ENCODE measurements at places on chromosomes 2 and 18.
A peak's percentile ranks its signal among the peaks of the same experiment; 100 is the strongest.

GRCh38 chr2:12032975-12033374 is 286.5 kb downstream of the LPIN1 start:
- DNase-seq: no peak

DNA sequence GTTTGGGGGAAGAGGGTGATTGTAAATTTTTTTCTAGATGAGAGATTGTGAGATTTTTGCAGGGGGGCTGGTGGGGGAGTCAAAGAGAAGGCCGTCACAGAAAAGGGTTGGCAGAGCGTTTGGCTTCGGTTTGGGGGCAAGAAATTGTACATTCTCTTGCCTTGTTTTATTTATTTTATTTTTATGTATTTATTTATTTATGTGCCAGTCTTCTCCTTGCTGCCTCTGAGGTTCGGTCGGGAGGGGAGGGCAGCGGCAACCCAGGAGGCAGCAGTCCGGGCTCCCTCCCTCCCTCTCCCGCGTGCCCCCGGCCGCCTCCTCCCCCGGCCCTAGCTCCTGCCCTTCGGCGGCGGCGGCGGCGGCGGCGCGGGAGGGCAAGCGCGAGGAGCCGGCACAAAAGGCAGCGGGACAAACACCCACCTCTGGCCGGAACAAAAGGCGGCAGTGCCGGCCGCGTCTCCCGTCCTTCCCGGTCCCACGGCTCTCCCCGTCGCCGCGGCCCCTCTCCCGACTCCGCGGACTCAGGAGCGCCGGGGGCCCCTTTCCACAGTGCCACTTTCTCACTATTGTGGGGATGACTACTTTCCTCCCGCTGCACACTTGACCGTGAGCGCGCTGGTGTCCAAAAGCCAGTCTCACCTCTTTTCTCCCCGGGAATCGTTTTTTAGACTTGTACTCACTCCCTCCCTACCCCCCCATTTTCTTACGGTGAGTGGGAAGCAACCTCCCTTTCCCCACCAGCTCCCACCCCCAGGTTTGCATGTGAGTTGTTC is 1.2 kb downstream of the BCL11A start:
- DNase-seq: peak; percentile 66

DNA sequence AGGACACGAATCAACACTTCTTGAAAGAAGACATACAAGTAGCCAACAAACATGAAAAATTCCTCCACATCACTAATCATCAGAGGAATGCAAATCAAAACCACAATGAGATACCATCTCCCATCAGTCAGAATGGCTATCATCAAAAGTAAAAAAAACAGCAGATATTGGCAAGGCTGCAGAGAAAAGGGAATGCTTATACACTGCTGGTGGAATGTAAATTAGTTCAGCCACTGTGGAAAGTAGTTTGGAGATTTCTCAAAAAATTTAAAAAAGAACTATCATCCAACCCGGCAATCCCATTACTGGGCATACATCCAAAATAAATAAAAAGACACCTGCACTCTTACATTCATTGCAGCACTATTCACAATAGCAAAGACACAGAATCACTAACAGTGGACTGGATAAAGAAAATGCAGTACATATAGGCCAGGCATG is 78.7 kb downstream of the GRB14 start:
- no peak for DNase-seq

GRCh38 chr2:137220438-137220993 is 455.2 kb downstream of the THSD7B start:
- no peak for DNase-seq

- DNase-seq: peak; percentile 82
Measured at GRCh38 chr2:218898109-218898878, 17.6 kb downstream of the WNT10A start.

GRCh38 chr2:64283641-64284361 is 139.6 kb upstream of the PELI1 start:
- DNase-seq: no peak

DNA sequence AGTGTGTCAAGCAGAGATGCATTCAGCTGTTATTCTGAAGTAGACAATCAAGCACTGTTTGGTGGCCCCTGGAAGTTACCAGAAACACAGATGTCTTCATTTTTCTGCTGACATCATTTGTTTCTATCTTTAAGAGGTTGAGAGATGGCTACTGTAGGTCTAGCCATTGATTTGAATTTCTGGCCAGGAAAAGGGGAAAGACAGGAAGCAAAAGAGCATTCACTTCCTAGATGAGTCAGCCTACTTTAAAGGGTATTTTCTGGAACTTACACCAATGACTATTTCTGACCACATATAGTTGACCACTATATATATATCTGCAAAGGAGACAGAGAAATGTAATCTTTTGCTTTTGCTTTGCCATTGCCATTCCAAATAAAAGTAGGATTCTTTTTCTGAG is 900.1 kb upstream of the SOX11 start:
- no peak for DNase-seq

DNA sequence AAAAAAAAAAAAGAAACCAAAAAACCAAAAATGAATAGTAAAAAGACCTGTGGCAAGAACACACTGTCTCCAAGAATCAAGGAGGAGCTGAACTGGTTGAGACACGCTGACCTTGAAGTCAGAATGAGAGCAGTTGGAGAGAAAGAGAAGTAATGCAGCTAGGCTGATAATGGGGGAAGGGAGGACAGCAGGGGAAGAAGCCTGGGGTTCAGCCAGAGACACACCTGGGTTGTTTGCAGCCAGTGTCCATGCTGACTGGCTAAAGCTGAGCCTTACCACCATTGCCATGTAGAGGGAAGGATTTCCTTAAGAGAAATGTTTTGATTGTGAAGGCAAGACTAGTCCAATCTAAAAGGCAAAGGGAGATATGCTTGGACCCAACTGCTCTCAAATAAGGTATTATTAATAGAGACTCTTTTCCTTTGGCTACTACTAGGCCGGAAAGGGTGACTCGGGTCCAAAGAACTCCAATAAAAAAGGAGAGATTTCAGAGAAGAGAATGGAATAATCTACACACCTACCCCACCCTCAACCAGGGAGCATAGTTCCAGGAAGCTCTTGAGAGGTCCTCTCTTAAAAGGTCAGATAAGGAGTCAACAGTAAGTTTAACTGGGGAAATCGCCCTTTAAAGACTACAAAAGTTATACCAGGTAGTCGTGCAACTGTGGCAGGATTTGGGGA is 25.2 kb upstream of the REL start:
- DNase-seq: no peak

DNA sequence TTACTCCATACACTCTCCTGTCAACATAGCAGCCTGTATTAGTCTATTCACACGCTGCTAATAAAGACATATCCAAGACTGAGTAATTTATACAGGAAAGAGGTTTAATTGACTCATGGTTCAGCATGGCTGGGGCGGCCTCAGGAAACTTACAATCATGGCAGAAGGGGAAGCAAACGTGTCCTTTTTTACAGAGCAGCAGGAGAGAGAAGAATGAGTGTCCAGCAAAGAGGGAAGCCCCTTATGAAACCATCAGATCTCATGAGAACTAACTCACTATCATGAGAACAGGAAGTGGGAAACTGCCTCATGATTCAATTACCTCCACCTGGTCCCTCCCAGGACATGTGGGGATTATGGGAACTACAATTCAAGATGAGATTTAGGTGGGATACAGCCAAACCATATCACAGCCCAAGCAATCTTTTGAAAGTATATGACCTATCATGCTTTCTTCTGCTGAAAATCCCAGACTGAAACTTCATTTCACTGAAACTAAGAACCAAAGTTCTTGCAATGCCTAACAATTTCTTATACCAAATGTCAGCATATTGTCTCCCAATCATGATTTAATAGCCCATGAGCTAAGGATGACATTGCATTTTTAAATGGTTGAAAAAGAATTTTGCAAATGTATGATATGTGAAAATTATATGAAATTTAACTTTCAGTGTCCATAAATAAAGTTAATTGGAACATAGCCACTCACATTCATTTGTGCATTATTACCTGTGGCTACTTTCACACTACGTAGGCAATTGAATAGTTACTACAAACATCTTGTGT is 686.8 kb upstream of the ZEB2 start:
- DNase-seq: no peak

GRCh38 chr2:184875212-184875611 is 276.9 kb downstream of the ZNF804A start:
- no peak for DNase-seq

- DNase-seq: no peak
Measured at GRCh38 chr18:68427951-68428401, 286.9 kb downstream of the TMX3 start.

DNA sequence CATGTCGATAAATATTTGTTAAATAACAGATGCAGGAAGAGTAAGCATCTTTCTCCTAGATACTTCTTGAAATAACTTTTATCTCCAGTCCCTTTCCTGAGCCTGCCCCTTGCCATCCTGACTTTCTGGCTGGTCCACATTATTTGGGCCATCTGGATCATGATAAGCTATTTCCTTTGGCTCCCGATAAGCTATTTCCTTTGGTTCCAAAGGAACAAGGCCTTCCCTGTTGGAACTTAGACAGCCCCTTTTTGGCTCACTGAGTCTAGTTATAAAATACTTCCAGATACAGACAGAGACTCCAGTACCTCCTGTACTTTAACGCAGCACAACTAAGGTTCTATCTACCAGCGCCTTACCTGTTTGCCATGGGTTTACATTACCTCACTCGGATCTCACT is 205.3 kb upstream of the CCDC150 start:
- peak; percentile 6 for DNase-seq

- no peak for DNase-seq
Measured at GRCh38 chr2:134640494-134640893, 78.3 kb downstream of the TMEM163 start.
